ENCODE measurements at places on chromosomes 7 and 10. TPM values are rescaled to one million over a fixed set of nuclear protein-coding genes. Genes with fewer than 3 reads are reported as not detected.

- no peaks in the 10 kb centered on the region for H3K27me3 ChIP-seq
- DNase-seq, result no peak
- no peak overlapping the region for H3K4me3 ChIP-seq
- no peaks in the 10 kb centered on the region for H3K36me3 ChIP-seq
- H3K4me1 ChIP-seq, result peaks cover 3% of the 10 kb centered on the region
- H3K27ac ChIP-seq, result no peak overlapping the region
Measured at GRCh38 chr7:47361746-47362215, 220.1 kb downstream of the TNS3 start.

The JCAD gene
- 31.3 TPM for total RNA-seq

DNA sequence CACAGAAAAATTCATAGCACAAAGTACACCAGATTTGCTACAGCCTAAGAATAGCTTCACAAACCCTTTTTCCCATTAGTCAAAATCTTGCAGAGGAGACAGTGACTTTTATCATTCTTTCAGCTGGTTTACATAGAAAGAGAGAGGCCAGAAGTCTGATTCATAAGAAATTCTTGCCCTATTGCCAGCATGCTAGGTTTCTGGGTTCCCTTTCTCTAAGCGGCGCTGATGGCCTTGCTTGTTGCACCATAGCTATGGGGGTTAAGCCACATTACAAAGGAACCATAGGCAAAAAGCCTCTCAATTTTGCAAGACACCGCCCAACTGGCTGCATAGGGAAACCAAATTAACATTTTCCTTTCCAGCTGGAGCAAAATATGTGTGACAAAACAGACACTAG, 87.4 kb downstream of the ZNF467 start:
- no peak overlapping the region for H3K27ac ChIP-seq
- H3K36me3 ChIP-seq, result no peaks in the 10 kb centered on the region
- H3K27me3 ChIP-seq, result no peaks in the 10 kb centered on the region

The LRRC4 gene
- 15.2 TPM for total RNA-seq

GRCh38 chr10:123472606-123473005, 193.5 kb upstream of the GPR26 start:
- H3K27ac ChIP-seq, result no peak overlapping the region
- DNase-seq, result peak; percentile 33
- H3K36me3 ChIP-seq, result no peaks in the 10 kb centered on the region
- H3K4me1 ChIP-seq, result no peaks in the 10 kb centered on the region
- H3K27me3 ChIP-seq, result no peaks in the 10 kb centered on the region

The FAM13C gene
- total RNA-seq, result 6.9 TPM

The AMPH gene
- 0.61 TPM for total RNA-seq

The MOGAT3 gene
- total RNA-seq, result not detected

- H3K27me3 ChIP-seq, result no peaks in the 10 kb centered on the region
- no peak for DNase-seq
- no peak overlapping the region for H3K4me3 ChIP-seq
- H3K4me1 ChIP-seq, result peaks cover 5% of the 10 kb centered on the region
- no peaks in the 10 kb centered on the region for H3K36me3 ChIP-seq
Measured at GRCh38 chr7:13920053-13920697, 69.3 kb downstream of the ETV1 start.

DNA sequence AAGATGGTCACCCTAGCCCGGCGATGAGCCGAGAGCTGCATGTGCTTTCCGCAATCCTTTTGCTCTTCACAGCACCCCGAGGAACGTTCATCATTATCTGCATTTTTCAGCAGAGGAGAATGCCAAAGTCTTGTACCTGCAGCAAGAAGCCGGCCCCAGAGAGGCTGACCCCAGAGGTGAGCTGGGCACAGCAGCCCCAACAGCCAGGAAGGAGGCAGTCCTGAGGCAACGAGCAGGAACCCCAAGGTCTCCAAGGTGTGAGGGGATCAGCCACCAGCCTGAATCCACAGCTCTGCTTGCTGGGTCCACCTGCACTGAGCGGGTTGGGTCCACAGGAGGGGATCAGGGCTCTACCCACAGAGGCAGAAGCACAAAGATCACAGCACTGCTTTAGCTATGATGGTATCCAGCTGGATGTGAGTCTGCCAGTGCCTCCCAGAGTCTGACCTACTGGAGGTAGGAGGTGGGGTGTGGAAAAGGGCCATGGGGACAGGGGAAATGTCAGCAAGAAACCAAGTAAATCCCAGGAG, 16.8 kb upstream of the GDF10 start:
- H3K27me3 ChIP-seq, result no peaks in the 10 kb centered on the region
- H3K4me3 ChIP-seq, result no peak overlapping the region
- no peak overlapping the region for H3K27ac ChIP-seq
- H3K4me1 ChIP-seq, result no peaks in the 10 kb centered on the region
- H3K36me3 ChIP-seq, result no peaks in the 10 kb centered on the region
- DNase-seq, result no peak

The GPR37 gene
- total RNA-seq, result 2.1 TPM

- no peaks in the 10 kb centered on the region for H3K27me3 ChIP-seq
- peaks cover 10% of the 10 kb centered on the region for H3K4me1 ChIP-seq
- H3K27ac ChIP-seq, result peak overlapping the region; percentile 54
- H3K36me3 ChIP-seq, result peaks cover 9% of the 10 kb centered on the region
- DNase-seq, result no peak
Measured at GRCh38 chr7:143300959-143301935, 13.1 kb downstream of the CASP2 start.

The MARVELD1 gene
- total RNA-seq, result 31.5 TPM

DNA sequence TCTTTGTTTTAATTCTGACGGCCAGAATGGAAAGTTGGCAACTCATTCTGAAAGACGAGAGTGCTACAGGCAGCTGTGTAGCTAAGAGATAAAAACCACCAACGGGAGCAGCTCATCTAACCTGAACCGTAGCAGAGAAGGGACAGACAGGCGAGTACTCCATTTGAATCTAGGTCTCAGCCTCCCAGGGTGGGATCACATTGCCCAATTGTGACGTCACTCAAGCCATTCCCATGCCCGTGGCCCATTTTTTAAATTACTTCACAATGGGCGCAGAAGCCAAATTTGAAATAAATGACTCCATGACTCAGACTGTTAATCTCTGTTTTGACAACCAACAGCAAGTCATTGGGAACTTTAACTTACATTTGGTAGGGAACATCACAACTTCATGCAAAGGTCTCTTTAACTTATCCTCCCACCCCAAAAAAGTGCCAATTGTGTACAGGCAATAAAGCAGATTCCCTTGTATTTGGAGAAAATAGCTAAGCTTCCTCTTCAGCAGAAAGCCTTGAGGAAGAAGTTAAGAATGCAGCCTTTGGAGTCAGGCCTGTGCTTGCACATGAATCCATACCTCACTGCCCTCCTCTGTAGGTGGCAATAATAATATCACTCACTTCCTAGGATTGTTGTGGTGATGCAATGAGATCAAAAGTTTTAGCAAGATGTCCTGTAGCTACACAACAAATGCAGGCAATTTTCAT, 93.2 kb upstream of the KIF5B start:
- no peak for DNase-seq
- H3K27ac ChIP-seq, result no peak overlapping the region
- no peaks in the 10 kb centered on the region for H3K4me1 ChIP-seq
- no peaks in the 10 kb centered on the region for H3K36me3 ChIP-seq

- H3K4me3 ChIP-seq, result no peak overlapping the region
- DNase-seq, result no peak
- peaks cover 45% of the 10 kb centered on the region for H3K4me1 ChIP-seq
- peak overlapping the region; percentile 82 for H3K27ac ChIP-seq
- no peaks in the 10 kb centered on the region for H3K36me3 ChIP-seq
Measured at GRCh38 chr10:30028738-30029030, 30.7 kb downstream of the JCAD start.

- peaks cover 5% of the 10 kb centered on the region for H3K4me1 ChIP-seq
- no peak overlapping the region for H3K27ac ChIP-seq
- H3K36me3 ChIP-seq, result no peaks in the 10 kb centered on the region
- H3K27me3 ChIP-seq, result no peaks in the 10 kb centered on the region
- H3K4me3 ChIP-seq, result no peak overlapping the region
Measured at GRCh38 chr7:24478137-24478655, 95.1 kb upstream of the PALS2 start.

The GHRHR gene
- not detected for total RNA-seq

DNA sequence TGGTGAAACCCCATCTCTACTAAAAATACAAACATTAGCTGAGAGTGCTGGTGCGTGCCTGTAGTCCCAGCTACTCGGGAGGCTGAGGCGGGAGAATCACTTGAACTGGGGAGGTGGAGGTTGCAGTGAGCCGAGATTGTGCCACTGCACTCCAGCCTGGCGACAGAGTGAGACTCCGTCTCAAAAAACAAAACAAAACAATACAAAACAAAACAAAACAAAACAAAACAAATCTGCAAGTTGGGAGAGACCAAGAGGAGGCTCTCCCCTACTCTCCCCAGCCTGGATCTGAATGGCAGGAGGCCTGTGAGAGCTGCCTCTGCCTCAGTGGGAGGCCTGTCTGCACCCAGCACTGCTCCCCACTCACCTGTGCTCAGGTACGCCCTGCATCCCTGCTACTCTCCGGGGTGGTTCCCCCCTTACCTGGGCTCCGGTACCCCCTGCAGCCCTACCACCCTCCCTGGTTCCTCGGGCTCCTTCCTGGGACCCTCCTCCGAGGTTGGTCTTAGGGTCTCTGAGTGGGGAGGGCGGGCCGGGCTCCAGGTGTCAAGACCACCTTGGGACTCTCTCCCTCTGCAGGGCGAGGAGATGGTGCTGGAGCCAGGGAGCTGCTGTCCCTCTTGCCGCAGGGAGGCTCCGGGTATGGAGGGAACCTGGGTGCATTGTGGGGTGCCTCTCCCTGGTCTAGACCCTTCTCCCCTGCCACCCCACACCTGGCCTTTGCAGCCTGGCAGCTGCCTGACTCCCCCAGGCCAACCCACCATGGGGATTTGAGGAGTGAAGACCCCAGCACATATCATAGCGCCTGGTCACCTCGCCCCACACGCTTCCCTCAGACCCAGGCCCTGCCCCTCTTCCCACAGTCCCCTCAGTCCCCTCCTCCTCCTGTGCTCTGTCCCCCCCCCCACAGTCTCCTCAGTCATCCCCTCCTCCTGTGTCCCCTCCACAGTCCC, 9.5 kb upstream of the ZNF862 start:
- H3K36me3 ChIP-seq, result no peaks in the 10 kb centered on the region
- H3K4me3 ChIP-seq, result no peak overlapping the region
- no peaks in the 10 kb centered on the region for H3K27me3 ChIP-seq
- DNase-seq, result no peak
- H3K4me1 ChIP-seq, result no peaks in the 10 kb centered on the region

DNA sequence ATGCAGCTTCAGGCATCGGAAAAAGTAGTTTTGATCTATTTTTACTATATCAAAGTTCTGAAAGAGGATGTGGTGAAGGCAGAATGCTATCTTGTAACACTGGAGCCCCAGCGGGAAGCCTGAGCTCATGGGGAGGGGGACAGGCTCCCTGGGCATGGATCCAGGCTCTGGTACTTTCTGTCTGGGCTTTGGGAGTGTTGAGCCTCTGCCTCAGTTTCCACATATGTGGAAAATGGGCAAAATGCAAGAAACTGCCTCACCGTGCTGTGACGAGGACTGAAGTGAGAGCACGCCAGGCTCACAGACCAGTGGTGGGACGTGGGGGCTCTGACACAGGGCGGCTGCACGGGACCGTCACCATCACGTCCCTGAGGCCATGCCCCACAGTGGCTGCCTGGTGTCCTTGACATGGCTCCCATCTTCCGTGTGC, 182.9 kb upstream of the SHH start:
- no peaks in the 10 kb centered on the region for H3K36me3 ChIP-seq
- DNase-seq, result peak; percentile 9
- H3K27ac ChIP-seq, result no peak overlapping the region
- H3K27me3 ChIP-seq, result no peaks in the 10 kb centered on the region
- no peaks in the 10 kb centered on the region for H3K4me1 ChIP-seq

DNA sequence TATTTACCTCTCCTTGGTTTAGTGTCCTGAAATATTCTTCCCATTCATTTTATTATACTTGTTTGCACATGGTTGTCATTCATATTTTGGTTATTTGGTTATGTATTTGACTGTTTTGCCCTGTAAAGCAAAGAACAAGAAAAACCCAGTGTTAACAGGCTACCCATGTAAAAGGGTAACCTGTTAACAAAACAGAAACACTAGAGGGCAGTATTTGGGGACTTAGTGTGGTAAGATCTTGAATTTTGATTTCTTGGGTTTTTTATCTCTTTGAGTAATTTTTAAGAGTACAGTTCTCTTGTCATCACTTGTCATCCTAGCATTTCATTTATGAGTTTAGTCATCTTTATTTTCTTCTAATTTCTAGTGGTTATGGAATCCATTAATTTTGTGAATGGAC, 51.3 kb downstream of the POLL start:
- no peak overlapping the region for H3K4me3 ChIP-seq
- H3K27me3 ChIP-seq, result no peaks in the 10 kb centered on the region
- peak overlapping the region; percentile 42 for H3K27ac ChIP-seq
- no peak for DNase-seq

GRCh38 chr7:30740417-30741181, 11.3 kb upstream of the INMT start:
- no peaks in the 10 kb centered on the region for H3K27me3 ChIP-seq
- DNase-seq, result peak; percentile 75
- H3K4me1 ChIP-seq, result peaks cover 4% of the 10 kb centered on the region
- H3K4me3 ChIP-seq, result no peak overlapping the region
- no peaks in the 10 kb centered on the region for H3K36me3 ChIP-seq

- no peak overlapping the region for H3K27ac ChIP-seq
- H3K36me3 ChIP-seq, result no peaks in the 10 kb centered on the region
- H3K4me3 ChIP-seq, result no peak overlapping the region
- DNase-seq, result no peak
- H3K4me1 ChIP-seq, result peaks cover 7% of the 10 kb centered on the region
- no peaks in the 10 kb centered on the region for H3K27me3 ChIP-seq
Measured at GRCh38 chr7:23293500-23294073, 5.6 kb upstream of the MALSU1 start.

GRCh38 chr10:78424723-78425122, 391.1 kb downstream of the RPS24 start:
- no peak for DNase-seq
- H3K4me3 ChIP-seq, result no peak overlapping the region
- no peak overlapping the region for H3K27ac ChIP-seq
- no peaks in the 10 kb centered on the region for H3K4me1 ChIP-seq
- no peaks in the 10 kb centered on the region for H3K27me3 ChIP-seq

- H3K27me3 ChIP-seq, result no peaks in the 10 kb centered on the region
- H3K4me1 ChIP-seq, result no peaks in the 10 kb centered on the region
- H3K4me3 ChIP-seq, result no peak overlapping the region
- no peak overlapping the region for H3K27ac ChIP-seq
- DNase-seq, result no peak
Measured at GRCh38 chr10:48910548-48910947, 29.1 kb downstream of the LRRC18 start.
